ENCODE measurements at places on chromosomes 7 and 10. TPM values are rescaled to one million over a fixed set of nuclear protein-coding genes. Genes with fewer than 3 reads are reported as not detected.

DNA sequence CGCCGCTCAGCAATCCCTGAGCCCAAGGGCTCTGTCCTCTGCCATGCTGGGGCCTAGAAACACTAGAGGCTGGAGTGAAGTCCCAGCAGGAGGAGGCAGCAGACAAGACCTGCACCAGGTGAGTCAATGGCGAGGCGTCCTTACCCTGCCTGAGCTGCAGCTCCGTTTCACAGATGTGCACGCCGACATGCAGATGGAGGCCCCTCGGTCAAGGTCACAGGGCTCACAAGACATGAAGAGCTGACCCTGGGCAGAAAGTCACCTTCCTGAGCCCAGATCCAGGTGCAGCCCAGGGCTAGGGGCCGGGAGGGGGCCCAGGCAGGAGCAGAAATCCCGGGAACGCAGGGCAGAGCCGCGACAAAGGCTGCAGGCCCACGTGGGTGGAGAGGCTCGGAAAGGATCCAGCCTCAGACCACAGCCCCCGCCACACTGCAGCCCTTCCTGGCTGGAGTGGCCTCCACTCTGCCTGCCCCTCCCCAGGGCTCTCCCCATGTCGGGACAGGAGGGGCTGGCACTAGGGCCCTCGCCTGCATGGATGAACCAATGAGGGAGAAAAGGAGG lies 23.8 kb downstream of the PDGFA start:
- no peak for DNase-seq

DDX21 gene
- 68.3 TPM for total RNA-seq

MMP21 gene
- not detected for total RNA-seq

DNA sequence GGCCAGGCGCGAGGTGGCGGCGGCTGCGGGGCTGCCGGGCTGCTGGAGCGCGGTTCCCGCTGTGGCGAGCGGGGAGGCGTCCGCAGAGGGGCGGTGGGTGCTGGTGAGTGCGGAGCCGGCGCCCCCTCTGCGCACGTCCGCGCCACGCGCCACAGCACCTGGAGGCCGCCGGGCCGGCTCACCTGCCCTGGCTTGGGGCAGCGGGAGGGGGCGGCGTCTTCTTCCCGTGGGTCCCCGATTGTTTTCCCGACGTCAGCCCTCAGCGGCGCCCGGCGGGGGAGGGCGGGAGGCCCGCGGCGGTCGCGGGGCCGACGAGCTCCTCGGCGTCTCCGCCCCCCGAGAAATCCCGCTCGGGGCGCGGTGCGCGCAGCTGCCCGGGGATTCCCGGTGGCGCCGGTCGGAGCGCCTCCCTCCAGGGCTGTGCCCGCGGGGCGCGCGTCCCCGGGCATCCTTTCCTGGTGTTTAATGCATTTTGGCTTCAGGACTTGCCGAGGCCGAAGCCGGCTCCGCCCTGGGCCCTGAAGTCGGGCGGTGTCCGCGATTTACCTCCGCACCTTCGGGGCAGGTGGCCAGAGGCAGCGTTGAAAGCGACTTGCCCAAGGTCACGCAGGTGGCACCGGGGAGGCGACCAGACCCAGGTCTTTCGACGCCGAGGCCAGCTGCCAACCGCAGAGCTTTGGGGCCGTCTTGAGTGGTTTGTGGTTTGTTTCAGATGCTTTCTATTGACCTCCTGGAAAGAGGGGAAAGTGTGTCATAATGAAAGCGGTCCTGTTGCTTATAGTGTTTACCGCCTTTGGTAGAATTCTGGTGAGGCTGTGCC lies 561 bp downstream of the PLEKHA1 start:
- DNase-seq, result peak; percentile 60

GRCh38 chr10:79292891-79293746 lies 54.1 kb upstream of the PPIF start:
- no peak for DNase-seq

DNA sequence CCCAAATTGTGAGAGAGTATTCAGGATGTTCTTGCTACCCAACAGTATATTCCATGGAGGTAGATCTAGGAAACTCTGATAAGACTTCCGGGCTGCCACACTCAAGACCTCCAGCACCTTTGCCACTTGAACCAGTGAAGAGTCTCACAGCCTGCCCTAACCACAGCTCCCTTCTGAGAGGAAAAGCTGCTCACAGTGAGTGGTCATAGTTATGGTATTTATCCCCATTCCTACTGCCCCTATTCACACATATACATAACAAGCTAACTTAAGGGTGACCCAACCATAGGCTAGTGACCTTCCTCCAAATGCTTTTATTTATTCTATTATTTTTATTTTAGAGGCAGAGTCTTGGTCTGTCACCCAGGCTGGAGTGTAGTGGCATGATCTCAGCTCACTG lies 156.3 kb downstream of the PTEN start:
- no peak for DNase-seq

NOS3 gene
- 0.20 TPM for total RNA-seq

GRCh38 chr7:5779141-5779540 lies 2.3 kb downstream of the RNF216 start:
- no peak for DNase-seq

All from MG63 (cell line).